Type B pancreatic cell (in vitro differentiated cells): ENCODE measurements at places on chromosomes 1 and 21. TPM values are rescaled to one million over a fixed set of nuclear protein-coding genes. Genes with fewer than 3 reads are reported as not detected.

GRCh38 chr21:28657566-28657965 is 335.1 kb downstream of the LTN1 start:
- DNase-seq = no peak
- no peak overlapping the region for H3K27ac ChIP-seq
- H3K4me3 ChIP-seq = no peak overlapping the region
- H3K36me3 ChIP-seq = no peaks in the 10 kb centered on the region
- peaks cover 4% of the 10 kb centered on the region for H3K27me3 ChIP-seq

DNA sequence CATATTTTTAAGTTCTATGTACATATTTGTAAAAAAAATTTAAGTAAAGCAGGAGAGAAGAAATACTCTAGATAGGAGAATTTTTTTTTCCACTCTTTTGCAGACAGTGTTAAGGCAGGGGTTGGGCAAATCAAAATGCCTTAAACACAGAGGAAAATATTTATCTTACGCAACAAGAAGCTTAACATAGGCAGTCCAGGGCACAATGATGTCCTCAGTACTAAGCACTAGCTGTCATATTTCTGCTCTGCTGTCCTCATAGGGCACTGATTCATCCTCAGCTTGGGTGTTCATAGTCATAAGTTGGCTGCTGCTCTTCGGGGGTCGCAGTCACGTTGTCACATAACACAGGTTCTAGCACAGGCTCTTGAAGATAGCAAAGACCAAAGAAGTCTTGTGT is 247.4 kb downstream of the PTBP2 start:
- no peak overlapping the region for H3K4me3 ChIP-seq
- peaks cover 7% of the 10 kb centered on the region for H3K4me1 ChIP-seq
- H3K27me3 ChIP-seq = peaks cover 3% of the 10 kb centered on the region
- DNase-seq = no peak
- no peaks in the 10 kb centered on the region for H3K36me3 ChIP-seq

DNA sequence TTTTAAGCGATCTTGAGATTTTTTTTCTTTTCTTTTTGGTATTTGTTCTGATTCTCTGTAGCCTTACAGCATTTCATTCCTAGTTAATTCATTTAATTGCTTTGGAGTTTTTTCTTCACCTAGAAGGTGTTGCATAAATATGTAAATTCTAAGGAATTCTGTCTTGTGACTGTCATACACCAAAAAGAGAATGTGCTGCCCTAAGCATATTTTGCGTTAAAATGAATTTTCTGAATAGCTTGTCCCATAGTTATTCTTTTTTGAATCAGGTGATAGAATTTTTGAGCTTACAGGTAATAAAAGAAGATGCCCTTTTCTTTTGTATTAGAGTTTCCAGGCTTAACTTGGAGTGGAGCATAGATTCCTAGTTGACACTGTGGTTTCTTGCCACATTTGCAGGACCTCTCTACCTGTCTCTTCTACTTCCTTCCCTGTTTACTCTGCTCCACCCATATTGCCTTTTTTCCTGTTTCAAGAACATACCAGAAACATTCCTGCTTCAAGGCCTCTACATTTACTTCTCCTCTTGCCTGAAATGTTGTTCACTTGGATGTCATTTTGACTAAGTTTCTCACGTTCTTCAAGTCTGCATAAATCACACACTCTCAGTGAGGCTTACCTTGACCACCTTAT is 53.2 kb downstream of the KIF1B start:
- no peaks in the 10 kb centered on the region for H3K4me1 ChIP-seq
- no peaks in the 10 kb centered on the region for H3K27me3 ChIP-seq
- peak overlapping the region; percentile 80 for H3K27ac ChIP-seq
- H3K4me3 ChIP-seq = peak overlapping the region; percentile 10
- peaks cover 35% of the 10 kb centered on the region for H3K36me3 ChIP-seq
- no peak for DNase-seq

DNA sequence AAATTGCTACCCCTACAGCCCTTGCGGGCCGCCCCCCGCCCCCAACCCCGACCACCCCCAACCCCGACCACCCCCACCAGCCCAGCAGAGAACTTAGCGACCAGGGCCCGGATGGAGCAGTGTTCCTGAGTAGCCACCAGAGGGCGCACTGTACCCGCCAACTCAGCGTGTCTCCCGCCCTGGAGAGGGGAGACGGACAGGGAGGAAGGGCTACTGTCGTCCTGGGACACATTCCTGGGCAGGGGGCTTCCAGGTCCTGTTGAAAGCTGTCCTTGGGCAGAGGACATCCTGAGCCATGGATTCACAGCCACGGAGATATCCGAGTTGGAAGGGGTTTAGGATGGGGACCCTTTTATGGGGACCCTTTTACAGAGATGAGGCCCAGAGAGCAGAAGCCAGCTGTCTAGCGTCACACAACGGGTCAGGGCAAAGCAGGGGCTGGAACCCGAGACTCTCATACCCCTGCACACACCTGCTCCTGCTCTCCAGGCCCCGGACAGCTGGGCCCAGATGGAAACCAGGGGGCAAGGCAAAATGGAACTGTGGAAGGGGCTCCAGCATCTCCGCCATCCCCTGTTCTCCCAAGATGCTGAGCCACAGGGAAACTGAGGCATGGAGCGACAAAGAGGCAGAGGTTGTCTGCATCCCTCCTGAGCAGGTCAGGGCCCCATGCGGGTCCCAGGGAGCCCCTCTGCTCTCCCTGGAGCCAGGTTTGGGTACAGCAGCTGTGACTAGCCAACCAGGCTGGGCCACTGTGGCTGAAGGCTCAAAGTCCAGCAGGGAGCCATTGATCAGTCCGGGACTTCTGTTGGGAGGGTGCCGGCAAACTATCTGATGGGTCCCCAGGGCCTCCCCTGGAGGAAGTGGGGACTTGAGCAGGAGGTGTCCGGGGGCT is 25.0 kb upstream of the LAPTM5 start:
- peaks cover 22% of the 10 kb centered on the region for H3K4me1 ChIP-seq
- peaks cover 2% of the 10 kb centered on the region for H3K27me3 ChIP-seq
- peak; percentile 83 for DNase-seq
- no peak overlapping the region for H3K27ac ChIP-seq

DNA sequence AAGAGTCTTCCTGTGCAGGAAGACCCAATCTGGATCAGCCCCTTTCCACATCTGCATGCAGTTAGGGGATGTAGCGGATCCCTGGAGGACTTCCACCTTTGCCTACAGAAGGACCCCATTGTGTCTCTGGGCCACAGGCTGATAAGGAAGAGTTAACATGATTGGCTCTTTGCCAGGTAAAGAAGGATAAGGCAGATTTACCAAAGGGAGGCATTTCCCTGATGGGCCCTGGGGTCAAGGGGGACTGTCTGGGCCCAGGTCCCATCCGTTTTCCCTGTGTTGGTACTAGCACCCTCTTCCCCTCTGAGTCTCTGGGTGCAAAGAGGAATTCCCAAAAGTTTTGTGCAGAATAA is 29.1 kb downstream of the SLC26A9 start:
- H3K4me1 ChIP-seq = peaks cover 22% of the 10 kb centered on the region
- DNase-seq = no peak
- no peaks in the 10 kb centered on the region for H3K36me3 ChIP-seq
- no peak overlapping the region for H3K4me3 ChIP-seq

DNA sequence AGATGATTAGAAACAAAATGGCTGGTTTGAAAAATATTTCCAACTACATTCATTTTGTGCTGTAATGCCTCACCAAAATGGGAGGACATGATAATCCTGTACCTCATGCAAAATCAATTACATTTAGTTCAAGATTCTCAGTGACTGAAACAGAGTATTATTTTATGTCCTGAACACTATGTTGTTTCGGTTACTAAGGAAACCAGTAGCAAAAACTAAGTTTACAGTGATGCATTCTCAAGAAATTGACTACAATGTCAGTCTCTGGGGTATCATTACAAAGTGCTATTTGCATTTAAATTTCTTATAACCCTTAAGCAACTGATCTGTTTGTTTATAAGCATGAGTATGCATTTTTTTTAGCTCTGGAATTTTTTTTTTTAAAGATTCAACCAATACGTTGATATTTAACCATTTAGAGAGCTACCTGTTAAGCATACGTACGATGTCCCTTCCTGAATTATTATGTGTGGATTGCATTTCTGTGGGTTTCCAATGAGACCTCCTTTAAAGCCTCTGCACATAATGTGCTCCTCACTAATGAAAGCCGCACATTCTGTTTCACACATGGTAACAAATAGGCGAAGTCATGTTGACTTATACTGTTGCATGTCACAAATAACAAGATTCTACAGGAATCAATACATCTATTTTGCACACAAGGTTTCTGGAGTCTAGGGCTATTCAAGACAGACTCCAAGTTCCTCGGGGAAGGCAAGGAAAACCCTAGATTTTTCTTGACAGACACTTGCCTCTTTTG is 1035.7 kb downstream of the ADGRL2 start:
- no peaks in the 10 kb centered on the region for H3K36me3 ChIP-seq
- peaks cover 11% of the 10 kb centered on the region for H3K27me3 ChIP-seq
- H3K4me3 ChIP-seq = no peak overlapping the region

GRCh38 chr1:12458571-12458970 is 159.4 kb downstream of the DHRS3 start:
- peaks cover 45% of the 10 kb centered on the region for H3K36me3 ChIP-seq
- H3K27ac ChIP-seq = no peak overlapping the region
- H3K4me3 ChIP-seq = no peak overlapping the region
- H3K4me1 ChIP-seq = peaks cover 54% of the 10 kb centered on the region

- no peak overlapping the region for H3K27ac ChIP-seq
- no peak for DNase-seq
- H3K4me3 ChIP-seq = no peak overlapping the region
- peaks cover 8% of the 10 kb centered on the region for H3K4me1 ChIP-seq
- H3K27me3 ChIP-seq = no peaks in the 10 kb centered on the region
Observed at GRCh38 chr1:59223198-59223597, 73.7 kb upstream of the FGGY start.

DNA sequence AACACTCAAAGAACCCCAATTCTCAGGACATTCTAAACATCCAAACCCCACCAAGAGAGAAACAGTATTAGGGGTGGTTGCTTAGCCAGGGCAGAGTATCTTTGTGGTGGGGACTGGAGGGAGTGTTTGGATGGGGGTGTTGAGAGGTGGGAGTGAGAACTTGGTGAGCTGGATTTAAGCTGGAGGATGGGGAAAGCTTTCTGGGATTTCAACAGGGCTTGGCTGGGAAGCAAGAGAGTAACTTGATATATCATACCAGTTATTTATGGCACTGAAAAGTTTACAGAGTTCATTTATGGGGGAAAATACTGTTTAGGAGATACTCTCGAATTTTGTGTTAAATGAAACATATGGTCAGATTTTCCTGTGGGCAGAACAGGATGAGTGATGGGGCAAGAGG is 6.8 kb upstream of the CNIH3 start:
- no peaks in the 10 kb centered on the region for H3K36me3 ChIP-seq
- H3K27ac ChIP-seq = no peak overlapping the region
- H3K4me1 ChIP-seq = no peaks in the 10 kb centered on the region

DNA sequence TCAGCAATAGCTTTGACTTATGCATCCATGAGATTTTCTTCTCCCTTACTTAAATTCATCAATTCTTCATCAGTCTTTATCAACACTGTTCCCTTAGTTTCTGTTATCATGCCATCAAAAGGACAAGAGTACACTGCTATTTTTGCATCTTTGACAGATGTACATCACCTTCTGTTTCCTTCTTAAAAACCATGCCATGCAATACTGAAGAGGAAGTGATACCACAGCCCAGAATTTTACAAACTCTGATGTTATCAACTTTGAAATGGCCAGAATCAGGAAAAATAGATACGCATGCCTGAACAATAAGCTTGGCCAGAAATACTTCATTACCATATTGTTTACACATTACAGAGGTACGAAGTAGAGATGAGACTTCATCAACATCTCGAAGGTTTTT is 21.1 kb downstream of the FMO5 start:
- peaks cover 10% of the 10 kb centered on the region for H3K36me3 ChIP-seq
- no peaks in the 10 kb centered on the region for H3K4me1 ChIP-seq
- no peak for DNase-seq
- no peaks in the 10 kb centered on the region for H3K27me3 ChIP-seq
- H3K4me3 ChIP-seq = no peak overlapping the region
- no peak overlapping the region for H3K27ac ChIP-seq

- no peak overlapping the region for H3K27ac ChIP-seq
- H3K4me1 ChIP-seq = peaks cover 29% of the 10 kb centered on the region
- peaks cover 25% of the 10 kb centered on the region for H3K36me3 ChIP-seq
- DNase-seq = no peak
Observed at GRCh38 chr1:178926046-178926445, 55.2 kb upstream of the ANGPTL1 start.

DNA sequence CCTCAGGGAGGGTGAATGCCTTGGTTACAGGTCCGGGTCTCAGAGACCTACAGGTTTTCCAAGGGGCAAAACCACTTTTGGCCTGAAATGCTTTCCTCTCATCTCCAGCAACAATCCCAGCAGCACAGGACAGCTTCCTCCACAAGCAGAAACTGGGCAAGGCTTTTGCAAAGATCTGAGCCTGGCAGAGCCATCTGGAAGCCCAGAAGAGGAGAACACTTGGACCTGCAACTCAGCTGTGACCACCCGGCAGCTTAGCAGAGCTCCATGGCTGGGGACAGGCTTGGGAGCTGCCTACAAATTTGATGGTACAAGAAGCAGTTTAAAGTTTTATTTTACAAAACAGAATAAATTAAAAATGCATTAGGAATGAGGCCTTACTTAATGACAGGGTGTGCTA is 90.0 kb upstream of the KCND3 start:
- H3K36me3 ChIP-seq = no peaks in the 10 kb centered on the region
- peaks cover 15% of the 10 kb centered on the region for H3K27me3 ChIP-seq
- H3K4me1 ChIP-seq = no peaks in the 10 kb centered on the region
- no peak for DNase-seq
- no peak overlapping the region for H3K27ac ChIP-seq

- H3K27ac ChIP-seq = no peak overlapping the region
- no peak overlapping the region for H3K4me3 ChIP-seq
- peaks cover 22% of the 10 kb centered on the region for H3K36me3 ChIP-seq
- H3K4me1 ChIP-seq = no peaks in the 10 kb centered on the region
- DNase-seq = no peak
- no peaks in the 10 kb centered on the region for H3K27me3 ChIP-seq
Observed at GRCh38 chr1:41015897-41016470, 5.5 kb downstream of the SLFNL1 start.

MSH4 gene
- 0.58 and 0.64 TPM in 2 replicates for total RNA-seq

GPR52 gene
- 0.43 and 0.94 TPM in 2 replicates for total RNA-seq

TIPRL gene
- 21.4 and 24.5 TPM in 2 replicates for total RNA-seq

PALMD gene
- total RNA-seq = 0.33 and 2.0 TPM in 2 replicates
